Activated B cell treated with CpG ODN at 0.5 μM for 24 hours (primary cell): ENCODE measurements at places on chromosomes 4 and X.

DNA sequence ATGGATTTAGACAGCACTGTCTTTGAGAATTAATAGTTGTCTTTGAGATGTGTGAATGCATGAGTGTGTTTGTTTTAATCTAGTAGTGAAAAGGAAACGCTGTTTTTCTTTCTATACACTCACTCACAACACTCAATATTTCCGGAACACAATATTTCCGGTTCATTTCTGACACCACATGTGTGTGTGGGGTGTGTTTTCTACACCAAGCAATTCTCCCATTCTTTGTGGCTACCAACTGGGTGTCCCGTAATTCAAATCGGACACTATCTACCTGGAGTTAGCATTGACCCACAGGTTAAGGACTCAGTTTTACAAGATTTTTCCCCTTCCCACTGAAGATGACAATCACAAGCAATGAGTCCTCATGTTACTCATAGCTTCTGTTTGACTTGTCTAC is 113.9 kb downstream of the SNCA start:
- no peak for DNase-seq

- no peak for DNase-seq
These were observed 201.3 kb upstream of the GNPDA2 start for GRCh38 chr4:44927399-44928380.

DNA sequence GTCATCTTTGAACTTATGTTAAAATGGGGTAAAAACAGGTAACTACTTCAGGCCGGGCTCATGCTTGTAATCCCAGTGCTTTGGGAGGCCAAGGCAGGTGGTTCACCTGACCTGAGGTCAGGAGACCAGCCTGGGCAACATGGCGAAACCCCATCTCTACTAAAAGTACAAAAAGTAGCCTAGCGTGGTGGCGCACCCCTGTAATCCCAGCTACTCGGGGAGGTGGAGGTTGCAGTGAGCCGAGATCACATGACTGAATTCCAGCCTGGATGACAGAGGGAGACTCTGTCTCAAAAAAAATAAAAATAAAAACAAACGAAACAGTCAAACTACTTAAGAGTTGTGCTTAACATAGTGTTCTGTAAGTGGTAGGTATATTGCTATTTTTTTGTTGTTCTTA is 2.5 kb downstream of the DDX3X start:
- DNase-seq = no peak

GRCh38 chr4:16082426-16083240 is 1.2 kb downstream of the PROM1 start:
- no peak for DNase-seq

- no peak for DNase-seq
These were observed 116.1 kb downstream of the PDLIM5 start for GRCh38 chr4:94567811-94568210.
